ENCODE measurements at places on chromosomes 4 and X.
A peak's percentile ranks its signal among the peaks of the same experiment; 100 is the strongest.

DNA sequence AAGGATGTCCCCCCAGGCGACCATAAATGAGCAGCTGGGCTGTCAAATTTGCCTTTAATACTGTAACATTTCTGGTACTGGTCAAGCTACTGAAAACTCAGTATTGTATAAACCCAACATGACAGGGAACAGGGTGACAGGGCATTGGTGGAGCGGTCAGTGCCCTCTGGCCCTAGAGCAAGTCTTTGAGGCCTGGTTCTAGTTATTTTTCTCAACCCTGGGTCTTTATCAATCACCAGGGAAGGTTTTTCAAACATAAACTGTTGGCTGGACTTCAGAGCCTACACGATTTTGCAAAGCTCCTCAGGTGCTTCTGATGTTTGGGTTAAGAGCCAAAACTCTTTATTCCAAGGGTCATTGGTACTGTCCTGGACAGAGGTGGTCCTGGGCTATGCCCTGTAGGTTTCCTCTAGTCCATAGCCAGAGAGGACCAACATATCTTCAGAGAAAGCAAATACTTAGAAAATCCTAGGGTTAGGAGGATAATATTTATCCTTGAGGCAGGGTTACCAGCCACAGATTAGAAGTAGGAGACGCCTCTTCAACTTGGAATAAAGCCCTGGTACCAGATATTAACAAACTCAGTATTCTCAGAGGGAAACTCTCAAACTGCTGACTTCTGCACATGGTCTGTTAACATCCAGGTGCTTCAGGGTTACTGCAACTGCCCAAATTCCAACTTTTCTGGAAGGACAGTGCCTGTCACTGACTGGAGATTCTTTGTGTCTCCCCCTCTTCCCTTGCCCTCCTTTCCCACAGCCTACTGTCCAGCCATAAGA lies 26.7 kb upstream of the ADH7 start:
- DNase-seq: no peak

GRCh38 chr4:41176340-41176739 lies 38.0 kb downstream of the APBB2 start:
- DNase-seq: no peak

GRCh38 chr4:118865091-118865708 lies 23.5 kb upstream of the SYNPO2 start:
- DNase-seq: peak; percentile 47

- no peak for DNase-seq
These were observed 82.4 kb upstream of the TMEM150C start for GRCh38 chr4:82643994-82644733.

GRCh38 chrX:103613362-103613890 lies 5.7 kb downstream of the TCEAL3 start:
- DNase-seq: no peak

DNA sequence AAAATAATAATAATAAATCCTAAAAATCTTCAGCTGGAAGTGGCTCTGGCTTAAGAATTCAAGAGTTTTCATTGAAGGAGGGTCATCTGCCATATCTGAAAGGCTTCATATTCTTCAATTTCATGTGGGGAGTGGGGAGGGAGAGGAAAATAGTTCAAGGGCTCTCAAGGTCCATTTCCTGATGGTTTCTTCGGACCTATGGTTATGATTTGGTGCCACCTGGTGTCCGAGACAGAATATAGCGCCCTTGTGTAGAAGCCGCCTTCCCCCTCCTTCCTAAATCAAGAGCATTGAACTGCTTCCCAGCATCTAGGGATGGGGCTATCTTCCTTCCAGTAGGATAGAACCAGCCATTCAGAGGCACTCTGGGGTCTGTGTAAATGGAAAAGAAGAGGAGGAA lies 34.3 kb downstream of the NLGN3 start:
- DNase-seq: peak; percentile 80

- DNase-seq: peak; percentile 1
These were observed 1.1 kb downstream of the AFF2 start for GRCh38 chrX:148501386-148502066.

- DNase-seq: no peak
These were observed 121.0 kb upstream of the STOX2 start for GRCh38 chr4:183783991-183784553.

DNA sequence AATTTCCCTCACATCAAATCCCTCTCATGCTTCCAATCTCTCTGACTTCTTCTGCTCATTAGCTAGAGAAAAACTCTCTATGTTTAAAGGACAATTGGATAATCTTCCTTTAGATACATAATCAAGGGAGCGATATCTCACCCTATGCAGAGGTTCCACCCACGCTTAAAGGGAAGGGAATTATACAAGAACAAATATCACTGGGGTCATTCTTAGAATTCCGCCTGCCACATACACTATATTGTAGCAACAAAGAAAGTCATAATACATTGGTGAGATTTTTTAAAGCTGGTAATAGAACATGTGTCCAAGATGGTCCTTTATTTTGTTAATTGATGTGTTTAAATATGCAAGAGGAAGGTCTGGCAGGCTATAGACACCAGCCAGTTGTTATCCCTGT lies 31.5 kb downstream of the NKX6-1 start:
- DNase-seq: no peak

DNA sequence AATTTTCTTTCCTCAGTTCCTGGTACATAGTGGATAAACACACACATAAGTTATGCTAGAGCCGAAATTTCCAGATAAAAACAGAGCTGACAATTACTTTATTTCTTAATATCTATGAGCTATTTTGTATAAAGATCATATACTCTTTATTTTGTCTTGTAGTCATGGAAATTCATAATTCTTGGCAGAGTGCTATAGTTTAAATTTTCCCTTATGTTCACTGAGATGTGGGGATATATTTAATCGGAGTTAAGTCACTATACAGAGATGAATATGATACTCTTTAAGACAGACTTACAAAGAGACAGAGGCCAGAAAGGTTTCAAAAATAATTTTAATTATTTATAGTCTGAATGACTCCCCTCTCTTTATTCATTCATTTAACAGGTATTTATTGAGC lies 89.7 kb downstream of the PPEF1 start:
- DNase-seq: no peak

DNA sequence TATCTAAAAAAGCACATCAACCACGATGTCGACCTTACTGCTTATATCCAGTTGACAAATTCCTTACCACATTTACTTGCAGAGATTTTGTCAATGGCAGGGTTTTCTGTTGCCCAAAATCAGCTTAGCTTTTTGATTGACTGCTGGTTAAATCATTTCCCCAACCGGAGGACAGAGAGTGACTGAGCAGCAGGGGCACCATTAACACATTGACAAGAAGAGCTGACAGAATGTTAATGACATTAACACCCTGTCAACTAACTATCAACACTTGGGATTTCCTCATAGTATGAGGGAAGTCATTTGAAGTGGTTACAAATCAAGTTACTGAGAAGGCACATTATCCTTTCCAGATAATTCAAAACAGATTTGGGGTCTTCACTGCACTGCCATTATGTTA lies 368.4 kb downstream of the RPA4 start:
- DNase-seq: no peak

DNA sequence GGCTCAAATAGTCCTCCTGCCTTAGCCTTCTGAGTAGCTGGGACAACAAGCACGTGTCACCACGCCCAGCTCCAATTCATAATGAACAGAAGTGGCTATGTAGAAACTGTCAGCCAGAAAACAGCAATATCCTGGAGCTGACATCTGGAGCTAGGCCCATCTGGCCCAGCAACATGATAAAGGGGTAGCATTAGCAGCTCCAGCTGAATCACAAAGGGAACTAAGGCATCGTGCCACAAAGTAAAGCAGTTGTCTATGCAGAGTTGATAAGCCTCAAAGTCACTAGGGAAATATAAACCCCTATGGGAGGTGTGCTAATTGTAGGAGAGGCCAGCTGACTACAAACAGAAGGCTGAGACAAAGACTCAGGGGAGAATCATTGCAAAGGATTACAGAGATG lies 270.5 kb upstream of the GPC4 start:
- DNase-seq: no peak

GRCh38 chr4:165345666-165346417 lies 18.4 kb downstream of the MSMO1 start:
- DNase-seq: peak; percentile 14

DNA sequence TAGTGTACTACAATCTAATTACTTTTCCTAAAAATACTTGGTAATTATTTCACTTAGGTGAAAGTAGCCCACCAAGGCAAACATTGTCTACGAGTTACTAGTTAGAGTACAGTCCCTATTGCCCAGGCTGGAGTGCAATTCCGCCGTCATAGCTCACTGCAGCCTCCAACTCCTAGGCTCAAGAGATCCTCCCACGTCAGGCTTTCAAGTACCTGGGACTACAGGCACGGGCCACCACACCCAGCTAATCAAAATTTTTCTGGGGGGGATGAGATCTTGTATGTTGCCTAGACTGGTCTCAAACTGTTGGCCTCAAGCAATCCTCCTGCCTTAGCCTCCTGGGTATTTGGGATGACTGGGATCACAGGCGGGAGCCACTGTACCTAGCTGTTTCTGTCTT lies 21.9 kb downstream of the FAM193A start:
- no peak for DNase-seq

DNA sequence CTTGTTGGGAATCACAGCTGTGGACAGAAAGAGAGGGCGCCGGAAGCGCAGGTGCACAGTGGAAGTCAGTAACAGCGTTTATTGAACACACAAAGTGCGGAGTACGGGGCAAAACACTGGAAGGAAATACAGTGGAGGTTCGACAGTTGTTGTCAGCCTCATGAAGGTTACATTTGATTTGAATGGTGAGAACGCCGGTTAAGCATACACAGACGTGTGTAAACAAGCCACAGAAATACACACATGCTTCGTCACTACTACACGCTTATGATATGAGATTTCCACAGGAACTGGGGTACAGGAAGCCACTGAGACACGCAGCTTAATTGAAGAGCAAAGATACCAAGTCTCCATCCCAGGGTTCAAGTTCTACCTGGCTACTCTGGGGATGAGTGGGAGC lies 12.0 kb downstream of the CCKAR start:
- DNase-seq: no peak

- no peak for DNase-seq
These were observed 75.0 kb downstream of the MGST2 start for GRCh38 chr4:139740531-139741041.

DNA sequence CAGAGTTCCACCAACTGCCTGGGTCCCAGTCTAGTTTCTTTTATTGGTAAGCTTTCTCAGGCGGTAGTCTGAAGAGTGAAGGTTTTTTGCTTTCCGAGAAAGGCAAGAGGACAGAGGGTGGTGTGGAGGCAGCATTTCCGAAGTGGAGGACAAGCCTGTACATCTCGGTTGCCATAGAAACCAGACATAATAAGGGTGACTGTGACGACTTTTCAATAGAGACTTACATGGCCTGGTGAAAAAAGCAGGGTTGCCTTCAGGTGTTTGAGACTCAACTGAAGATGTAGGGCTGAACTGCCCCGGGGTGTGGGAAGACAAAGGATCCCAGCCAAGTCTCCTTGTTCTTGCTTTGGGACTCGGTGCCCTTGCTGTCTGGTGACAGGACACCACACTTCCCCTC lies 53.6 kb upstream of the RAB40AL start:
- DNase-seq: no peak

Measured in GM12865 (cell line).